ENCODE measurements at places on chromosomes 1 and 21. TPM values are rescaled to one million over a fixed set of nuclear protein-coding genes. Genes with fewer than 3 reads are reported as not detected.

The THEM5 gene
- not detected for total RNA-seq

The DNALI1 gene
- total RNA-seq, result 56.0 TPM

The CYP2J2 gene
- 8.6 TPM for total RNA-seq

The ZMYND12 gene
- 6.1 TPM for total RNA-seq

The LGR6 gene
- total RNA-seq, result 1.8 TPM

The IRF2BP2 gene
- total RNA-seq, result 98.7 TPM

The TAS1R1 gene
- total RNA-seq, result 0.40 TPM

The TOR3A gene
- 18.3 TPM for total RNA-seq

The KRTAP13-2 gene
- total RNA-seq, result not detected

The ALG14 gene
- 4.0 TPM for total RNA-seq

The GUCA2A gene
- total RNA-seq, result not detected

The S100A7A gene
- total RNA-seq, result not detected

- no peak for DNase-seq
These were observed 30.6 kb downstream of the DNAJC6 start for GRCh38 chr1:65339866-65340468.

DNA sequence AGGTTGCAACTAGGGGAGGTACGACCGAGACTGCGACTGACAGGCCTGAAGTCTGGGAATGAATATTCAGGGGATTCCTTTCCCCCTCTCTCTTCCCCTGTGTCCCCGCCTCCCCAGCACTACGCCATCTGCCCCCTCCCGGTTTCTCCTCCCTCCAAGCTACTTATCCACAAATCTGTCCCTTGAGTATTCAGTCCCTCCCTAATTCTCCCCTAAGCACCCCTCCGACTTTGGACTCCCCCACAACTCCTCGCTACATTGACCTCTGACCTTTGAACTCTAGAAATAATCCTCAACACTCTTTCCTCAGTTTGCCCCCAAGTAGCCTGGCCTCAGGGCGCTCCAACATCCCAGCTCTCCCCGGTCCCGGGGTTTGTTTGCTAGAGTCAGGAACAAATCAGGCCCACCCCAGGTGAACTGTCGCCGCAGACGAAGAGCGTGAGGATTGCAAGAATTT, 393 bp downstream of the LYSMD1 start:
- peak; percentile 52 for DNase-seq

- DNase-seq, result no peak
These were observed 29.2 kb downstream of the OLFML3 start for GRCh38 chr1:114008480-114008941.

GRCh38 chr1:54249819-54250435, 50.0 kb downstream of the MRPL37 start:
- no peak for DNase-seq

DNA sequence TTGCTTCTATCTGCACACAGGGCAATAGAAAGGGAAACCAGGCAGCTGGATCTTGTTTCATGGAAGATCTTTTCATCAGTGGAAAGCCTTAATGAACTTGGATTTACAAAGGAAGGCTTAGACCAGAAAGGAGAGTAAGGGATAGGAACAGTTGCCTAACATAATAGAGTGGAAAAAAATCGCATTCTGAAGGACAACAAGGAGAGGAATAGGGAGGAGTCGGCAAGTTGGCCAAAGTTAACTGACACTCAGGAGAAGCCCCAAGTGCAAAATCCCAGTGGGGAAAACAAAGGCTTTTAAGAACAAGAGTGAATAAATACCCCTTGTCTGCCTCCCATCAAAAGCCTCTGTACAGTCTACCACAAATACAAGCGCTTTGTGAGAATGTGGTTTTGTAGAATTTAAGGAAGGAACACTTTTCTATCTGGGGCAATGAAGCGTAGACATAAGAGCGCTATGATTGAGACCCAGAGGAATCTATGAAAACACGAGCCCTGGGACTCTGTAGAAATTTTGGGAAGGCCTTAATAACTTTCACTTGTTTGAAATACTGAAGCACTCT, 74.1 kb downstream of the ZNF648 start:
- DNase-seq, result peak; percentile 5

DNA sequence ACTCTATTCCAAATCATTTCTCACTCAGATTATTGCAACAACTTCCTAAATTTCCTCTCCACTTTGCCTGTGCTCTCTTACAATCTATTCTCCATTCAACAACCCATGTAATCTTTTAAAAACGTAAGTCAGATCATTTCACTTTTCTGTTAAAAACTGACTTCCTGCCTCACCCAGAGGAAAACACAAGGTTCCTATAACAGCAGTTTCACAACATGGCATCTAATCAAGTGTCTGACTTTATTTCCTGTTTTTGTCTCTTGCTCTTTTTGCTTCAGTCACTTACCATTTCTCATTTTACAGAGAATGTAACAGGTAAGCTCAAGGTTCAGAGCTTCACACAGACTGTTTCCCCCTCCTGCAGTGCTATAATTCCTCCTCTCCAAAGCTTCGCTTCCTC, 560.7 kb downstream of the LRRIQ3 start:
- DNase-seq, result no peak

DNA sequence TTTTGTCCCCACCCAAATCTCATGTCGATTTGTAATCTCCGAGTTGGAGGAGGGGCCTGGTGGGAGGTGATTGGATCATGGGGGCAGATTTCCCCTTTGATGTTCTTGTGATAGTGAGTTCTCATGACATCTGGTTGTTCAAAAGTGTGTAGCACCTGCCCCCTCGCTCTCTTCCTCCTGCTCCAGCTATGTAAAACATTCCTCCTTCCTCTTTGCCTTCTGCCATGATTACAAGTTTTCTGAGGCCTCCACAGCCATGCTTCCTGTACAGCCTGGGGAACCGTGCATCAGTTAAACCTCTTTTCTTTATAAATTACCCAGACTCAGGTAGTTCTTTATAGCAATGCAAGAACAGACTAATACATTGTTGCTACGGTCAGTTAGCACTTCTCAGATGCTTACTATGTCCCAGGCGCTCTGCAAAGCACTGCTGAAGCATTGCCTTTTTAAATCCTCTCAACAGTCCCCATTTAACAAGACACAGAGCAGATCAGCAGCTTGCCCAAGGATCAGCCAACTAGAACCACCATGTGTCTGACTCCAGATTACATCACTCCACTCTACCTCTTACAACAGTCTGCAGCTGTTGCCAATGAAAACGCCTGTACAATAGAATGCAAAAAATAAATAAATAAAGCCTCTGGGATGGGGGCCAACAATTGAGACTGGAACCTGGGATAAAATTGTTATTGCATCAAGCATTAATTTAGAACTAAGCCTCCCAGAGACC, 52.4 kb upstream of the USP1 start:
- DNase-seq, result no peak

DNA sequence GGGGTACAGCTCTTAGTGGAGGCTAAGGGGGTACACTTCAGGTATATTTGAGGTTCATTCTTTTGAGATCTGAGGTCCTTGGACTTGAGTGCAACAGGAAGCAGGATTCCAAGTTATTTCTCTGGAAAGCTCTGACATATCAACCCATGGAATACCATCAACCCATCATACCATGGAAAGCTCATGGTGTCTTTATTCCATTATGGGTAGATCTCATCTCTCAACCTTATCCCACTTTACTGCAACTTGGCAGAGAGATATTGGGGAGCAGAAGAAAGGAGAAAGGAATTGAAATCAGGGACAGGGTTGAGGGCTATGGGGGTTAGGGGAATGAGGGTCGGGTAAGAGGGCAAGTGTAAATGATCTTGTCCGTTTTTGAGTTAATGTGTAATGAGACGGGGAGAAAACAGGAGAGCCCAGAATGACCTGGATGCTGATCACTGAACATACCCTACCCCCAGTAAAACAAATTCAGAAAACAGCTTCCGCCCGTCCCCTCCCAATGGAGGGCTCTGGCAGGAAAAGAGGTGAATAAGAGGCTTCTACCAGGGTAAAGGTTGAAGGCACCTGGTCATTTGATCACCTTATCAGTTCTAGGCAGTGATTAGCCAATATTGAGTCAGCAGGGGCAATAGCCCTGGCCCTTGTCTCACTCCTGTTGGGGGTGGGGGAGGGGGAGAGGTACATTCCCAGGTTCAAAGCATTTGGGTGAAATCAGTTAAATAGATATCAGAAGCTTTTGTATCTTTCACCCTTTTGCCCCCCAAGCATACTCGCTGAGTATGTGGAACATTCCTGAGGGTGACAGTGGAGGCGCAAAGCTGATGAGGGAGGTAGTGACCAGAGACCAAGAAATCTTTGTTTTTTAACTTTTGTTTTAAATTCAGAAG, 622 bp upstream of the APOA2 start:
- DNase-seq, result no peak

DNA sequence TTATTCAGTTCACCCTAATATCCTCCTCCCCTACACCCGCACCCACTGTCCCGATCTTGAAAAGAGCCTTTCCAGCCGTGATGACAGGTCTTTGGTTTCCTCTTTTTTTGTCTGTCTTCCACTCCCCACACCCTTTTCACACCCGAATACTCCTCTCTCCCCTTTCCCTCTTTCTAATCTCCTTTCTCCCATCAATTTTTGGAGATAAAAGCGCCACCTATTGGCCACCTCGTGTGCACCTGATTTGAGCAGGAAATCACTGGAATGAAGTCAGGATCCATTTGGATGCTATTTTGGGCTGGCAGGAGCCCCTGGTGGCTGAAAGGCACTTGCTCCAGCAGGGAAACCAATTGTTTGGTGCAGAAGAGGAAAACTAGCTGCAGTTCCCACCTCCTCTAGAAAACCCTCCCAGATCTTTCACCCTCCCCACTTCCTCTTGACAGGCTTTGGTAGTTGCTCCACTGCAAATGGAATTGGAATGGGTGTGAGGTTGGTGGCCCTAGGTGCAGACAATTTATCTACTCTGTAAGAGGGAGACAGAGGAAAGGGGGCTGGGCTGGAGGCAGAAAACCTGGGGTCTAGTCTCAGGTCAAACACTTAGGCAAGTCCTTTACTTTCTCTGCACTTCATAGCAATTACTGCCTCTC, 8.4 kb downstream of the FOXE3 start:
- DNase-seq, result peak; percentile 78

- no peak for DNase-seq
These were observed 137.8 kb upstream of the DPYD start for GRCh38 chr1:98058676-98059075.

- DNase-seq, result no peak
These were observed 24.3 kb downstream of the PGBD5 start for GRCh38 chr1:230401763-230402294.

GRCh38 chr1:171222936-171223335, 25.4 kb upstream of the FMO1 start:
- no peak for DNase-seq

DNA sequence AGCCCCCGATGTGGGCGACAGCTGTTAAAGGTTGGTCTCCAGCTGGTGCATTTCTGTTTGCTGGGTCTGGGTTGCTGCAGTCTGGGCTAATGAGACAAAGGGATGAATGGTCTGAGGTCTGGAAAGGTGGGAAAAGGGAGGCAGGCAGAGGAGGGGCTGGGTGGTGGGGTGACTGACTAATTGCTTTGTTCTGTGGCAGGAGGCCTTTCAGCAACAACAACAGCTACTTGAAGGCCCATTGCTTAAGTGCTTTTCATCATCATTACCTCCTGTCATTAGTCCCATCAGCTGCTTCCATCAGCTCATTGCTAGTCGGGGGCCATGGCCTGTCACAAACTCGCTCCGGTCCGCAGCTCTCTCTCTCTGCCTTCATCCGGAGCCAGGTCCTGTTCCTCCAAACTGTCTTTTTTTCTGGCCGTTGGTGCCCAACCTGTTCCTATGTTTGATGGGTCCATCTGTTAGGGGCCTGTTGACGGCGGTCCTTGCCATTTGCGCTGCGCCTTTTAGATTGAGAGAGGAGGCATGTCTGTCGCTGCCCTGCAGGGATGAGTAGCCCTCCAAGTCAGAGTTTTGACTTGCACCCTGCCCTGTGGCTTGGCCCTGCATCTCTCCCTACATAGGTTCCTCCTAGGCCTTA, 105.6 kb upstream of the PLXNA2 start:
- no peak for DNase-seq

DNA sequence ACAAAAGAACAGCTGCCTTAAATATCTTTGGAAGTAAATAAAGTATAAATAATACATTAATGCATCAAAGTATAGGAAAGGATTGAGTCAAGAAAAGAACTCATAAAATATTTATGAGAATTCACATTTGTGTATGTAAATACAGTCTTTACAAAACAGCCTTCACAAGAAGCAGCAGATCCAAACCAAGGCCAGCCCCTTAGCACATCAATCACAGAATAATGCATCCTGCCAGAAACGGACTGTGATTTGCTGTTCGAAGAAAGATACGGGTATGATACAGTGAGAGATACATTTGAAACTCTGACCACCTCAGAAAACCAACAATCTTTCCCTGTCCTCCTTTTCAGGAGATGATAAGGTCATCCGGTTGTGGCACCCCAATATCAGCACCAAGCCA, 70.9 kb downstream of the WDR64 start:
- DNase-seq, result no peak

- DNase-seq, result no peak
These were observed 128.2 kb downstream of the CACHD1 start for GRCh38 chr1:64598100-64598571.

- DNase-seq, result no peak
These were observed 50.4 kb downstream of the NFIA start for GRCh38 chr1:61132645-61133334.

DNA sequence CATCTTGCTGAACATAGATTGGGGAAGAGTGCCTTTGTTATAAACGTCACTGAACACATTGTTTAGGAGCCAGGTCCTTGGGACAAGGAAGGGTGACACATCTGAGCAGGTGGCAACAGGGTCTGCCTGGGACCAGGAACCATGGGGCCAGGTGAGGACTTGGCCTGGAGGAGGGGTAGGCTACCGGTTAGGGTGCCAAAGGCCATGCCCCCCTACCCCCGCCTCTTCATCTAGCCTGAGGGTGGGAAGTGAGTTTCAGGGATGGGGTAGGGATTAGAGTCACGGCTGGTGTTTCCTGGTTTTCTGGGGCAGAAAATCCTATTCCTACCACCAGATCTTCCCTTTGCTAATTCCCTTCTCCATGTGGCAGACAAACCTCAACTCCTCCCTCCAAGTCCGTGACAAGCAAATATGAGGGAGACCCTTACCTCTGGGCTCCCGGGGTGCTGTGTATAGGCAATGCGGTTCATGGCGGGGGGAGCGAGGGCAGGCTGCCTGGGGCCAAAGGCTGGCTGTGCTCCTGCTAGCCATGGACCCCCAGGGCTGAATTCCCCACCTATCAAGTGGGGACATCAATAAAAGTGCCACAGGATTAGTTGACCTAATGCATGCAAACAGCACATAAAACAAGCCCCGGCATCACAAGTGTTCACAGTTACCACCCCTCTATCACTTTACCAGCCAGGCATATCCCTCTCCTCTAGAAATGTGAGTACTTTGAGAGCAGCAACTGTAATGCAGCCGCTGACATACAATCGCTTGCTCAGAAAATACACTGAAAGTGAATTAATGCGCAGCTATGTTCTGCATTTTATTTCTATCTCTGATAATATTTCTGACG, 14.5 kb downstream of the CD247 start:
- no peak for DNase-seq

GRCh38 chr1:52623812-52624211, 9.2 kb upstream of the SHISAL2A start:
- no peak for DNase-seq

Measured in spinal cord (tissue), 10 donors.